Stimulated activated naive CD8-positive, alpha-beta T cell treated with anti-CD3 and anti-CD28 coated beads, Interleukin-15, Interleukin-2, amounts not matched to agents 100 U/mL and 50 U/mL, for 24 hours (primary cell): ENCODE measurements at places on chromosomes 13 and 19.

- no peak for DNase-seq
These were observed 45.4 kb upstream of the CALM3 start for GRCh38 chr19:46555628-46556280.

- no peak for DNase-seq
These were observed 228.3 kb downstream of the DACH1 start for GRCh38 chr13:71638751-71639150.

DNA sequence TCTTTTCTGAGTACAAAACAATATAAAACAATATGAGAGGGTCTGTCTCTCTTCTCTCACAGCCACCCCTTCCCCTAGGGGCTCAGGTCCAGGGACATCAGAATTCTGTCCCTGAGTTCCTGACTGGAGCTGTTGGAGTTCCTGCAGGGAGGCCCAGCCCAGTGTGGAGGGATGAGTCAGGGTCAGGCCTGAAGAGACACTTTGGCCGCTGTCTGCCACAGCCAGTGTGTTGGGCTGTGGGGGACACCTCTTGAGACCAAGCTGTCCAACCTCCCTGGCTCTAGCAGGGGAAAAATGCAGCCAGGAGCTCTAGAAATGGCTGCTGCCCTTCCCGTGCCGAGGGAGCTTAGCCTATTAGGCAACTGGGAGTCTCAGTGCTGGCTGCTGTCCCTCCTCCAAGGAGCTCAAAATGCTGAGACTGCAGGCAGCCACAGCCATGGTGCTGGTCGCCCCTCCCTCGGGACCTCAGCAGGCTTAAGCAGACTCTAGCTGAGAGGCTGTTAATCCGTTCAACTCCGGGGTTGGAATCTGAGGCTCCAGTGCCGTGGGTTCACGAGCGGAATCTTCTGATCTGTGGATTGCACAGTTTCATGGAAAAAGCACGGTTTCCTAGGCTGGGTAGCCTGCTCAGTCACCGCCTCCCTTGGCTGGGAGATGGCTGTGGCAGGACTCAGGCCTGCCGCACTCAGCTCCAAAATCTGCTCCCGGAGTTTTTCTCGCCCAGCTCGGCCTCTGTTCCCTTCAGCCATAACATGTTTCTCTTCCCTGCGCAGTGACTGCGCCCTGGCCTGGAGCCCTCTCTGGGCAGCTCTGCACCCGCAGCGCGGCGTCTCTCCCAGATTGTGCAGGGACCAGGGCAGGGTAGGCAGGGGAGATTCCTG, 3.8 kb upstream of the ZNF626 start:
- DNase-seq: no peak

- no peak for DNase-seq
These were observed 79.7 kb downstream of the STARD13 start for GRCh38 chr13:33205804-33206221.

DNA sequence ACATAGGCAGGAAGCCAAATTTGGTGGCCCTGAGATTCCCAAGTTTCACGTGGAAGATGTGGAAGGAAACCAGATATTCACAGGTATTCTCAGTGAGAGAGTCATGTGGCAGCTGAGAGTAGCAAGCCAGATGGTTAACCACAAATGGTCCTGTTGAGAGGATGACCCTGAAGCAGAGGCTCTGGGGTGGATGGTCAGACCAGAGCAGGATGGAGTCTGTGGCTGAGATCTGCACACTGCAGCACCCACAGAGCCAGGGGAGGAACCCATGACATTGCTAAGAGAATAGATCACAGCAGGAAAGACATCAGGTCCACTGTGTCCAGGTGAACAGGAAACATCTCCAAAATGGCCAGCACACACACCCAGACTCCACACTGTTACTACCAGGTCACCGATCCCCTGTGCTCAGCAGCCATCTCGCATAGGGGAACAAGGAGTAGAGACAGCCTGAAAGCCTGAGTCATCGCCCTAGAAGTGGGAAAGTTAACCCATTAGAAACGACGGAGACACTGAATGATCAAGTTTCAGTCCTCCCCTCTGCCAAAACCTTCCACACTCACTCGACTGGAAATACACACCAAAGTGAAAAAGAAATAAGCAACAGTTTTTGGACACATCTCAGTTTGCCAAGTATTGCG, 160.0 kb downstream of the RBM26 start:
- DNase-seq: no peak

- no peak for DNase-seq
These were observed 60.0 kb upstream of the LRCH1 start for GRCh38 chr13:46492946-46493345.

- DNase-seq: no peak
These were observed 296.7 kb downstream of the POU4F1 start for GRCh38 chr13:78306519-78307206.

GRCh38 chr13:36850790-36851438, 31.9 kb downstream of the RFXAP start:
- DNase-seq: peak; percentile 15
